ENCODE measurements at places on chromosomes 5 and 9. TPM values are rescaled to one million over a fixed set of nuclear protein-coding genes. Genes with fewer than 3 reads are reported as not detected.

Gene C9
- total RNA-seq: not detected

Gene PDE6A
- not detected for total RNA-seq

Gene GAPVD1
- 36.3 TPM for total RNA-seq

Gene ANGPTL2
- 10.6 TPM for total RNA-seq

Gene FKBP15
- total RNA-seq: 13.9 TPM

DNA sequence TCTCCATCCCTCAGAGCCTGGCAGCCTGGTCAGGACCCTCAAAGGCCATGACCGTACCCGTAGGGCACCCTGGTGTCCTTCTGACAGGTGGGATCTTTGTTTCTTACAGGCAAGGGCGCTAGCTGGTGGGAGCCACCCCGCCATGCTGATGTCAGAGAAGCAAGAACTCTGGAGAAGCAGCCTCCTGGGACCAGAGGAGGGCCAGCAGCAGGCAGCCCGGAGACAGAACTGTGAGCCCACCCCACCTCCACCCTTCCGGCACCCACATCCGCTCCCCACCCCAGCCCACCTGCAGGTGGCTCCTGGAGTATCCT is 42.2 kb upstream of the IL17B start:
- no peak for DNase-seq

DNA sequence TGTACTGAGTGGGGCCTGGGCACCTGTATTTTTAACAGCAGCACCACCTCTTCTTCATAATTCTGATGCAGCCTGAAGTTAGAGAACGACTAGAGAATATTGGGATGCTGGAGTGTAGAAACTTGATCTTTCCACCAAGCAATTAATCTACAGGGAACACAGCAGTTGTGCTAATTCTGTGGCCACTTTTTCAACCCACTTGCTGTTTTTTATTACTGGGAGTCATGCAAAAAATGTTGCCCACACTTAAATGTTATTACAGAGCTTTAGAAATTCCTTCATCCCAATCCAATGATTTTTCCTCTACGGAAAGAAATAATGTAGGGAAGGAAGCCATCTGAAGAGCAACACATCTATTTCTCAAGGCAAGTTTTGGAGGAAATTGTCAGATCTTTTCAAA is 190.9 kb upstream of the TUT7 start:
- no peak for DNase-seq

- no peak for DNase-seq
Observed at GRCh38 chr5:31007672-31008071, 185.8 kb upstream of the CDH6 start.

DNA sequence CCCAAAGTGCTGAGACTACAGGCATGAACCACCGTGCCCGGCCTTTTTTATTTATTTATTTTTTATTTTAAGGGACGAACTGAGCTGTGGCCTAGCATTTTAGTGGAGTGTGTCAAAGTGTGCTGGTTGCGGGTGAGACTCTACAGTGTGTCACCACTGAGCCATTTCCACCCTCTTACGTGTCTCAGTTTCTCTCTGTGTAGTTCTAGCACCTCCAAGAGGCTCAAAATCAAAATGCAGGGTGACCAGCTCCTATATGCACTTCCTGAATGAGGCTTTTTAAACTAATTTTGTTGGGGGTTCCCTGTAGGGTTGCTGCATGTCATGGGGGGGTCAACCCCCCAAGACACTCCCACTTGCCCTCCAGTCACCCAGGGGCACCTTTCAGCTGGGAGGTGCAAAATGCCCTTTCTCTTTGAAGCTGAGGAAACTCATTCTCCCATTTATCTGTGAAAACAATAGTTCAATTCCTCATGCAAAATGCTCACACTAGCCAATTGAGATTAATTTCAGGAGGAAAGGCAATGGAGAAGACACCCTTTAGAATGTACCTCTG is 69.3 kb downstream of the COL15A1 start:
- no peak for DNase-seq

- DNase-seq: no peak
Observed at GRCh38 chr9:127955294-127956015, 17.8 kb upstream of the DPM2 start.

GRCh38 chr9:109787735-109788134 is 7.7 kb downstream of the PALM2AKAP2 start:
- no peak for DNase-seq

Measured in H1 (cell line).